ENCODE measurements at places on chromosomes 1 and 21.

DNA sequence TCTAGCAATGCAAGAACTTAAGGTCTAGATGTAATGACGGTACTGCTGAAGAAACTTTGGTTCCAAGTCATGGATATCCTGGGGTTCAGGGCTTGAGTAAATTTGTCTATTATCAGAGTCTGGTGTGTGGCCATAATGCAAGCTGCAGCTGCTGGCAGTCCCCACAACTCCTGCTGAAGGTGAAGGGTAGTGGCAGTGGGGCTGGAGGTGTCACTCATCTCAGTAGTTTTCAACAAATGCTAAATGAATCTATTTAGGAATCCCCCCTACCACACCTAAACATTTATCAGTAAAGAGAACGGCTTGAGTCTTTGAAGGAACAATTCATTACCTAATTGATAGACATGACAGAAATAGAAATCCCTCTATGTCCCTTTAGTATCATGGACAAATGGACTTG lies 99.2 kb upstream of the GNG4 start:
- DNase-seq, result no peak

- no peak for DNase-seq
Observed at GRCh38 chr1:25580927-25581326, 35.7 kb upstream of the MAN1C1 start.

GRCh38 chr21:43825936-43826622 lies 36.7 kb downstream of the RRP1 start:
- no peak for DNase-seq

- no peak for DNase-seq
Observed at GRCh38 chr1:51283979-51284378, 46.4 kb downstream of the TTC39A start.

GRCh38 chr1:162676750-162677149 lies 44.5 kb downstream of the DDR2 start:
- DNase-seq, result no peak

- no peak for DNase-seq
Observed at GRCh38 chr1:35707601-35708440, 10.9 kb downstream of the C1orf216 start.

DNA sequence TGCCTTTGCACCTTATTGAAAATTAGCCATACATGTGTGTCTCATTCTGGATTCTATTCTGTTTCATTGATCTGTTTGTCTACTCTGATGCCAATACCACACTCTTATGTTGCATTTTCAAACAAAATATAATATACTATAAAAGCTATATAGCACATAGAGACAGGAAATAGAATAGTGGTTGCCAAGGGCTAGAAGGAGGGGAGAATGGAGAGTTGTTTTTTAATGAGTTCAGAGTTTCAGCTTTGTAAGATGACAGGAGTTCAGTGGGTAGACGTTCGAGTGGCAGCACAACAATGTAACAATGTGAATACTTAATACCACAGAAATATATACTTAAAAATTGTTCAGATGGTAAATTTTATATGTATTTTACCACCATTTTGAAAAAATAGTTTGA lies 17.0 kb downstream of the RLF start:
- no peak for DNase-seq

GRCh38 chr1:10459184-10459583 lies 9.4 kb downstream of the CORT start:
- no peak for DNase-seq

- DNase-seq, result no peak
Observed at GRCh38 chr1:24551960-24552571, 3.8 kb upstream of the NCMAP start.
